ENCODE measurements at places on chromosomes 2 and 18.

GRCh38 chr2:226334981-226335720, 464.5 kb downstream of the IRS1 start:
- peak; percentile 54 for DNase-seq

- no peak for DNase-seq
These were observed 1.0 kb upstream of the B3GNT7 start for GRCh38 chr2:231394211-231395141.

- no peak for DNase-seq
These were observed 336.4 kb downstream of the PARD3B start for GRCh38 chr2:204881655-204882054.

- no peak for DNase-seq
These were observed 467.6 kb upstream of the CWC22 start for GRCh38 chr2:180474716-180475115.

DNA sequence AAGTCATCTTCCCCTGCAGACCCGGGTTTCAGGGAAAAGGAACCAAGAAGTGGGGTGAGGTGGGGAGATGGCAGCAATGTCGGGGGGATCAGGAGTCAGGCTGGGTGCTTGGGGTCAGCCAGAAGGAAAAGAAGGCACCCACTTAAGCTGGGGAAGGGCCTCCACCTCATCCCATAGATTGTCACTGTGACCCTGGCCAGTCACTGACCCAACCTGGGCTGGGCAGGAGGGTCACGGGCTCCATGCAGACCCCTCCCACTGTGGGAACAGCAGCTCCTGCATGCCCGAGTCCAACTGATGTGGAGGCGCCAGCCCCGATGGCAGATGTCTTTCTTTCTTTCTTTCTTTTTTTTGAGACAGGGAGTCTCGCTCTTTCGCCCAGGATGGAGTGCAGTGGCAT, 53.6 kb upstream of the HAAO start:
- no peak for DNase-seq

DNA sequence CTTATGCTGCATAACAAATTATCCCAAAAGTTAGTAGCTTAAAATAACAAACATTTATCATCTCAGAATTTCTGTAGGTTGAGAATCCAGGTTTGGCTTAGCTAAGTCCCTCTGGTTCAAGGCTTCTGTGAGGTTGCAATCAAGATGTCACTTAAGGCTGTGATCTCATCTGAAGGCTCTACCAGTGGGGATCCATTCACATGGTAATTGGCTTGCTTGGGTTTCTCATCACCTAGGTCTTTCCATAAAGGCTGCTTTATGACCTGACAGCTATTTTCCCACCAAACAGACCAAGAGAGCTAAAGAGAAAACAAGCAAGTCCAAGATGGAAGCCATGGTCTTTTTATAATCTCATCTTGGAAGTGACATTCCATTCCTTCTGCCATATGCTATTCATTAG, 137.3 kb downstream of the DTNA start:
- no peak for DNase-seq

DNA sequence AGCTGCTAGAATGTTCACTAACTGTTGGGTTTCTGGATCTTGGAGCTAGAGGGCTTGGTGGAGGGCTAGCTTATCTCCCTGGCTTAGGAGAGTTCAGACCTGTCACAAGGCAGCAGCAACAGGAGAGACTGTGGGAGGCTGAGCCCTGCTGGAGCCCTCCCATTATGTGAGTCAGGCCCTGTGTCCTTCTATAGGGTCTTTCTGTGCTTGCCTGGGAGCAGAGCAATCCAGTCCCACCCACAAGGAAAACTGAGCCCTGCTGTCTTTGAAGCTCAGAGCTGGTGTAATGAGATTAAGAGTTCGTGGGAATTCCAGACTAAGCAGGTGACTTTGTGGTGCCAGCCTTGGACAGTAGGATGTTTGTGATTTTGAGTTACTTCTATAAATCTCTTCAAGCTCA, 249.0 kb downstream of the TTC32 start:
- no peak for DNase-seq

GRCh38 chr18:37694516-37694915, 128.9 kb upstream of the CELF4 start:
- no peak for DNase-seq

DNA sequence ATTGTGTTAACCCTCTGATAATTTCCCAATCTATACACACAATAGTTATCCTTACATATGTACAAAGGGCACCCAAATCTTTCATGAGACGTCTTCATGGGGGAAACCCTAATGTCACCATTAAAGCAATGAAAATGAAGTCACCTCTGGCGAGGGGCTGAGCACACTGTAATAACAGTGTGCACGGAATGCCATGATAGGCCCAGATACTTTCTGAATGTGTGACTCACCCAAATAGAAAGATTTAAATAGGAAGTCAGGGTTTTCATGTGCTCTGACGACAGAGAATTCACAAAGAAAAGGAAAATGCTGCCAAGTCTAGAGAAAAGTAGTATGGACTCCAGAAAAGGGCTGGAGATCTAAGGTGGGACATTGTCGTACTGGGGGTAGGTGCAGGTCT, 128.3 kb downstream of the SATB2 start:
- DNase-seq, result peak; percentile 11

DNA sequence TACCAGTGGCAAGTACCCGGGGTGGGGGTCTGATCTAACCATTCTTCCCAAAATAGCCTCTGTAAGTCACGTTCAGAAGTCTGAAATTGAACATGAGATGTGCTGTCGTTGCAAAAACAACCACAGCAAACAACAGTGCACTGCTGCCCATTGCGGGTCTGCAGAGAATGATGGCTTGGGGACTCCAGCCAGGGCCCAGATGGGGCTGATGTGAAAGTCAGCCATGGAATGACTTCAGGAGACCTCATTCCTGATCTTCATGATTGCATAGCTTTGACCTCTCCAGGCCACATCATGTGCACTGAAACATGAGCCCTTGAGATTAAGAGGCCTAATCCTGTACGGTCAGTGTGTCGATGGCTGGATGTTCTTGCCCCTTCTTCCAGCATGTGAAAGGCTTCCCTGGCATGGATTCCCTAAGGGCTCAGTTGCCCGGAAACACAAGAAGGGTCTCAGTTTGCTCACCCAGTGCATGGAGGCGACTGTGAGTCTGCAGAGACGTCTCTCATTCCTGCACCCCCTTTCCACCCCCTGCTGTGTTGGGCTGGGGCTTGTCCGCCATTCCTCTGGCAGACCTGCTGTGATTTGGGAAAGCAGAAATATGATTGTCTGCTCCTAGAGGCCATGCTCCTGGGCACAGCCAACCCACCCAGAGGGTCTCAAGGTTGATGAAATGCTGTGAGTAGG, 191.6 kb downstream of the SEPTIN10 start:
- DNase-seq, result no peak

GRCh38 chr2:152372438-152372984, 37.5 kb downstream of the FMNL2 start:
- DNase-seq, result no peak

DNA sequence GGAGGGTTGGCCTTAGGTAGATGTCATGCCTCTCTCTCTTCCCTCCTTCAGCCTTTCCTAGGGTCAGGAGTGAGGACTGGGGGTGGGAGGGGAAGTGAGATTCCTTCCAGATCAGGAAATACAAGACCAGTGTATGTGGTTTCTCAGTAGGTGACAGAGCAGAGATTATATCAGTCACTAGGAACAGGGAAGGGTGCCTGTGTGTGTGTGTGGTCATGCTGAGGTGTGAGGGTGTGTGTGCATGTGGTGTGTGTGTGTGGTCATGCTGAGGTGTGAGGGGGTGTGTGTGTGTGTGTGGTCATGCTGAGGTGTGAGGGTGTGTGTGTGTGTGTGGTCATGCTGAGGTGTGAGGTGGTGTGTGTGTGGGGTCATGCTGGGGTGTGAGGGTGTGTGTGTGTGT, 259.8 kb downstream of the LOXHD1 start:
- no peak for DNase-seq

- no peak for DNase-seq
These were observed 45.3 kb downstream of the GREB1 start for GRCh38 chr2:11578986-11579774.

GRCh38 chr2:88857951-88858411, 166.5 kb downstream of the RPIA start:
- peak; percentile 5 for DNase-seq

DNA sequence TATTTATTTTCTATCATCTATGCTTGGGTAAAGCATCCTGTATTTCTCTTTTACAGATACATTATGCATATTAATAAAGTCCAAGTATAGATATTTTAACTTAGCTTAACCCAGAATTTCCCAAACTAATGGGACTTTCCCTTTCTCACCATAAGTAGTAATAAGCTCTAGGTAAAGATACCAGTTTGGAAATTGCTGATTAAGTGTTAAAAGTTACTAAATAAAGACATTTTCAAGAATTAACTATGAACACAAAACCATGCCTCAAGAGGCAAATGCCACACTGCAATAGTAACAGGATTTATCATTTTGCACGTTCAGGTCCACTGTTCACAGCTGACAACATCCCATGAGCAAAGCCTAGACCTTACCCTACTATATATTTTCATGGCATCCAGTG, 934.7 kb upstream of the FSHR start:
- DNase-seq, result no peak

GRCh38 chr2:219664944-219665343, 37.5 kb downstream of the SLC4A3 start:
- DNase-seq, result peak; percentile 43

GRCh38 chr2:175167076-175167791, 769 bp downstream of the ATF2 start:
- DNase-seq, result peak; percentile 61

DNA sequence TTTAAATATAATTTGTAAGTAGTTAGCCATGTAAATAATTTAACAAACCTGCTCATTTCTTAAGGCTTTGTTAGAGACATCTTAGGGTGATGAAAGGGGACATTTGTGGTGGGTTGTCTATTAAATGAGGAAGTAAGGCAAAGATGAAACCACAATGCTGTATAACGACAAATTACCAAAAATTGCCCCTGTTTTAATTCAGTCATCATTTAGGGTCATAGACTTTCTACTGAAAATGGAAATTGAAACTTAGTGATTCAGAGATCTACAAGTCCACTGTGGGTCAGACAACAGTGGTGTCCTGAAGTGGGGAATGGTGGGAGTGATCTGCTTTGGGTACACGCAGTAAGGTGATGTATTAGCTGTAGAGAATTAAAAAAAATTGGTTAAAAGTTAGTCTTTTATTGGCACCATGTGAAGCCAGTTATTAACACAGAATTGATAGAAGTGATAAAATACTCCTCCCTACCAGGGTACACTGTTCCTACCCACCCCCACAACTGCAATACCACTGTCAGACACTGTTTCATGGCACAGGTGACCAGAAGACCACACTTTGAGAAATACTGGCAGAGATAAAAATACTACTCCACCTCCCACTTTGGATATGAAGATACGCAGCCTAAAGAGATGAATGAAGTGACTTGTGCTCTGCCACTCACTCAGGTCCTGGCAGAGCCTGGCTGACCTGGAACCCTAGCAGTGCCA, 13.4 kb downstream of the CERS6 start:
- DNase-seq, result no peak

DNA sequence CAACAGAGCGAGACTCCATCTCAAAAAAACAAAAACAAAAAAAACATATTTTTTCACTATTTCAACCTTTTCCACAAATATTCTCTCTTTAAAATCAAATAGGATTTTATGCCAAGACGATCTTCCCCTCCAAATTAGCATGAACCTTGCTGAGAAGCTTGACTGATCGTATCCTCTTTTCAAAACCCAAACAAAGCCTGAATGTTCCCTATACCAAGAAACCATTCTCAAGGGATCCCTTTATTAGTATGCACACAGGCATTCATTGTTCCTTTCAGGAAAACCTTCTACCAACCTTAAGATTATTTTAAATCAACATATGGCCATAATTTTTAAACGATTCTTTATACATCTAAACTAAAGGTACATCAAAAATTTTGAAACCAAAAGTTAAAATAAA, 6.3 kb downstream of the SPIRE1 start:
- no peak for DNase-seq

GRCh38 chr2:58796239-58796910, 555.2 kb upstream of the FANCL start:
- peak; percentile 1 for DNase-seq

GRCh38 chr2:7824211-7824610, 857.6 kb upstream of the ID2 start:
- no peak for DNase-seq

Measured in EH (cell line).